Neural progenitor cell (in vitro differentiated cells): ENCODE measurements at places on chromosomes 6 and 20. TPM values are rescaled to one million over a fixed set of nuclear protein-coding genes. Genes with fewer than 3 reads are reported as not detected.

The MRAP2 gene
- total RNA-seq = 0.59 and 0.75 TPM in 2 replicates

DNA sequence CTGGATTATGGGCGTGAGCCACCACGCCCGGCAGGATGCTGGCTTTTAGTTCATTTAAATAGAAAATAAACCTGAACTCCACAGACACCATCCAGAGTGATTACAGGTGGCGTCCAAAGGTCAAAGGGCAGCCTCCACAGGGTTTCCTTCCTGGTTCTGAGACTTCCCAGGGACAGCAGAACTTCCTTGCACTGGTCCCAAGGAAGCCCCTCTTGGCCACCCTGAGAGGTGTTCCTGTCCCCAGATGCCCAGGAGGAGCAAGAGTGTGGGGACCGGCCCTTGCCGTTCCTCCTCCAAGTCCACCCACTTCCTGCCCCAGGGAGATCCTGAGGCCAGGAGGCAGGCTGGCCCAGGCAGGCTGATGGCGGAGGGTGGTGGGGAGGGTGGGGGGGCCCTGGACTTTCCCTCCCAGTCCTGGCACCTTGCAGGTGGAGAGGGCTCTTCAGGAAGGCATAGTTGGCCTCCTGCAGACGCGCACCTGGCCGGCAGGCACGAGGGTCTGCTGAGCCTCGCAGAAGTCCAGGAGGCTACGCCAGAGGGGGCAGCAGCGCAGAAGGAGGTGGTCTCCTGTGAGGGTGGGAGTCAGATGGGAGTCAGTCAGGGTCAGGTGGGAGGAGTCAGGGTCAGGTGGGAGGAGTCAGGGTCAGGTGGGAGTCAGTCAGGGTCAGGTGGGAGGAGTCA lies 5.0 kb downstream of the FNDC11 start:
- DNase-seq = no peak
- no peak overlapping the region for H3K4me3 ChIP-seq
- peaks cover 12% of the 10 kb centered on the region for H3K4me1 ChIP-seq
- H3K27ac ChIP-seq = no peak overlapping the region
- H3K27me3 ChIP-seq = peaks cover 9% of the 10 kb centered on the region
- no peaks in the 10 kb centered on the region for H3K36me3 ChIP-seq

- H3K4me1 ChIP-seq = peaks cover 15% of the 10 kb centered on the region
- no peak overlapping the region for H3K27ac ChIP-seq
- H3K36me3 ChIP-seq = no peaks in the 10 kb centered on the region
- peak overlapping the region; percentile 80 for H3K4me3 ChIP-seq
- peaks cover 42% of the 10 kb centered on the region for H3K27me3 ChIP-seq
Observed at GRCh38 chr6:13924146-13924948, 405 bp upstream of the RNF182 start.

- DNase-seq = peak; percentile 51
- H3K27ac ChIP-seq = no peak overlapping the region
Observed at GRCh38 chr6:41634657-41635056, 3.6 kb upstream of the MDFI start.

DNA sequence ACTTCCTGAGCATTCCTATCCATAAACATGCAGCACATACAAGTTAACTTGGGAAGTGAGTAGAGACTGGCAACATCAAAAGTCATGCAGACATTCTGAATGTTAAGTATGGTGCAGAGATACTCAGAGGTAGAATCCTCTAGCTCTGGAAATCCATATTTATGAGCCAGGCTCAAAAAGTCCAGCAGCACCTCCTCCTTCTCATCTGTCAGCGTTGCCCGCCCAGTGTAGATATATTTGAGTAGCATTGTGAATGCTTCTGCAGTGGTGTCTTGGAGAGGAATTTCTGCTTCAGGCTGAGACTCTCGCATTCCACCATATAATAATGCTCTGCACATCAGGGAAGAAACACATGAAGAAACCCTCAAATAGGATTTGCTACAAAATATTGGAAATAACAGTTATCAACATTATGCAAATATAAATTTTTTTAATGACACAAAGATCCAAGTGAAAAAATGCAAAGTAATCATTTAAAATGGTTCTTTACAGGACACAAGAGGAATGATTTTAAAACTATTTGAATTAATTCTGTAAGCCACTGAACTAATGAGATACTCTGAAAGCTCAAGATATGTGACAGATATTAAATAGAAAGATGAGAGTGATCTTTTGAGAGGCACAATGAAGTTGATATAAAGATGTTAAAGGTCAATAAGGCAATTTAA lies 45.6 kb downstream of the BTBD9 start:
- no peak for DNase-seq
- H3K4me3 ChIP-seq = no peak overlapping the region
- H3K36me3 ChIP-seq = no peaks in the 10 kb centered on the region
- H3K4me1 ChIP-seq = no peaks in the 10 kb centered on the region
- no peak overlapping the region for H3K27ac ChIP-seq

The DCDC2 gene
- not detected in 2 replicates for total RNA-seq

DNA sequence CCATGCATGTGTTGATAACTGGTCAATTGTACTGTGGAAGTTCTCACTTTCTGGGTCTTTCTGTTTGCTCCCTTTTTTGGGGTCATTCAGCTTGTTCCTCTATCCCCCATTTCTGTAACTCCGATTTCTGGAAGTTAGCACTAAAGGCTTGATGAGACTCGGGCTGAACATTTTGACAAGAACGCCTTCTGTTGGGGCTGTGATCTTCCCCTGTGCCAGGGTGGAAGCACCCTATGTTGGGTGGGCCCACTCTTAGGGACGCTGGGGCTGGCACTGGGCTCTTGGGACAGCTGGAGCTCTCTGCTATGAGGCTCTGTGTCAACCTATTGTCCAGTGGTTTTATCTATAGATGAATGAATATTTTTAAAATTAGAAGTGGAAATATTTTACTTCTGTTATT lies 60.1 kb upstream of the FRMD1 start:
- H3K27ac ChIP-seq = no peak overlapping the region
- H3K4me1 ChIP-seq = no peaks in the 10 kb centered on the region
- no peak for DNase-seq
- no peaks in the 10 kb centered on the region for H3K36me3 ChIP-seq
